ENCODE measurements at places on chromosomes 11 and 22.

DNA sequence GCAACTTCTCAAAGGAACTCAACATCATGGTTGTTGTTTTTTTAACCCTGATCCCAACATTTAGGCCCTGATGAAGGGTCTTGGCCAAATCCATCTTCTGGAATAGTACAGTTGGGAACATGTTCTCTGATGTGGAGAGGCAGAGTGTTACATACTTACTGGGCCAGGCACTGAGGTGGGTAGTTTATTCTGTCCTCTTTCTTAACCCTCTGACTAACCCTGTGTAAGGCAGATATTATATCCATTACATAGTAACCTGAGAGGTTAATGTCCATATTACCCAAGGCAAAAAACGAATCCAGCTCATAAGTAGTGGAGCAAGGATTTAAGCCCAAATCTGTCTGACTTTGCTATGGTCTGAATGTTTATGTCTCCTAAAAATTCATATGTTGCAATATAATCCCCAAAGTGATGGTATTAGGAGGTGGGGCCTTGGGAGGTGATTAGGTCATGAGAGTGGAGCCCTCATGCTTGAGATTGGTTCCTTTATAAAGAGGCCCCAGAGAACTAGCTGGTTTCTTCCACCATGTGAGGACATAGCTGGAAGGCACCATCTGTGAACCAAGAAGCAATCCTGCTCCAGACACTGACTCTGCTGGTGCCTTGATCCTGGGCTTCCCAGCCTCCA, 16.3 kb downstream of the PPFIBP2 start:
- no peak for DNase-seq

- no peak for DNase-seq
These were observed 2000.4 kb upstream of the RAG2 start for GRCh38 chr11:38598418-38598817.

GRCh38 chr11:93570759-93571413, 27.7 kb upstream of the SMCO4 start:
- DNase-seq: no peak

GRCh38 chr11:102560555-102561011, 30.0 kb upstream of the MMP7 start:
- DNase-seq: no peak

DNA sequence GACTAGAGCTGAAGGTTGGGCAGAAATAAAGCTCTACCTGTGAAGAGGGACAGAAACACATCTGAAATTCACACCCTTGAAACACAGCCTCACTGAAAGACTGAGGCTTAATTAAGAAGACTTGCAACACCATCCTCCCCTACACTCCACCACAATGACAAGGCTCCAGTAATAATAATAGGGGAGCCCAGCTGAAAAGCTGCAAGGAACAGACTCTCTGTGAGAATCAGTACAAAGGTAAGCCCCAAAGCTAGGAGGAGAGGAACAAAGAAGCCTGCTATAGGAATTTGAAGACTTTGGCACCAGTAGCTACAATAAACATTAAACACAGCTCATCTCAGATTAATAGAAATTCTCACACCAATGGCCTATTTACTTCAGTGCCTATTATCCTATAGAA, 176.9 kb downstream of the FAT3 start:
- no peak for DNase-seq

DNA sequence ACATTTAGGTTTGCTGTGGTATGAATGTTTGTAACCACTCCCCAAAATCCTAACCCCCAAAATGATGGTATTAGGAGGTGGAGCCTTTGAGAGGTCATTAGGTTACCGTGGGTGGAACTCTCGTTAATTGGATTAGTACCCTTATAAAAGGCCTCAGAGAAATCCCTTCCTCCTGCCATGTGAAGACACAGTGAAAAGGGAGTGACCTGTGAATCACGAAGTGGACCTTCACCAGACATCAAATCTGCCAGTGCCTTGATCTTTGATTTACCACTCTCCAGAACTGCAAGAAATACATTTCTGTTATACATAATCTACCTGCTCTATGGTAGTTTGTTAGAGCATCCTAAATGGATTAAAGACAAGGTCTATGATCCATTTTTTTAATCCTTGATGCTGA, 12.6 kb upstream of the PICALM start:
- DNase-seq: no peak

- DNase-seq: no peak
These were observed 23.8 kb downstream of the DDI1 start for GRCh38 chr11:104060004-104060794.

DNA sequence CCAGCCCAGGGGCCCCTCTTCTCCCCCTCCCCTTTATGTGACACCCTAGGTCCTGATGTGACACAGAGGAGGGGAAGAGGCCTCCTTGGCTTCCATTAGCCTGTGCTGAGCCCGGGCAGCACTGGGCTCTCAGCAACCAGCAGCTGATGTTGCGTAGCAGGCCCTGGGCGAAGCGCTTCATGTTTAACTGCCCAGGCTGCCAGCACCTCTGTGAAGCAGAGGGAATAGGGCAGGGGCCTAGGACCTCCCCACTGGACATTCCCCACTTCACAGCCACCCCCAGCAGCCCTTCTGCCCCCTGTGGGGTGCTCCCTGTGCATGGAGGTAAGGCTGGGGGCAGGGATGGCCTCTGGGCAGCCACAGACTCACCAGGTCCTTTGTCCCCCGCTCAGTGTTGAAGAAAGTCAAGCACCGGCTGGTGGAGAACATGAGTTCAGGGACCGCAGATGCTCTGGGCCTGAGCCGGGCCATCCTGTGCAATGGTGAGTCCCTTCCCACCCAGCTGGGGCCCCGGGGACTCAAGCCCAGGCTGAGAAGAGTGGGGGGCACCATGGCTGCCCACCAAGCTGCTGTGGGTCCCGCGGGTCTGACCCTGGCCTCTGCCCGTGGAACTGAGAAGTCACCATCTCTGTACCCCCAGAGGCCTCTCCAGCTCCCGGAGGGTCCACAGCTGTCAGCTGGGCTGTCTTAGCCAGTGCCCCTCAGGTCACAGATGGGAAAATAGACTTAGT, 11.6 kb downstream of the PICK1 start:
- DNase-seq: no peak
